ENCODE measurements at places on chromosomes 16 and 17.

GRCh38 chr17:16976725-16977550, 5.0 kb upstream of the TNFRSF13B start:
- DNase-seq = no peak

DNA sequence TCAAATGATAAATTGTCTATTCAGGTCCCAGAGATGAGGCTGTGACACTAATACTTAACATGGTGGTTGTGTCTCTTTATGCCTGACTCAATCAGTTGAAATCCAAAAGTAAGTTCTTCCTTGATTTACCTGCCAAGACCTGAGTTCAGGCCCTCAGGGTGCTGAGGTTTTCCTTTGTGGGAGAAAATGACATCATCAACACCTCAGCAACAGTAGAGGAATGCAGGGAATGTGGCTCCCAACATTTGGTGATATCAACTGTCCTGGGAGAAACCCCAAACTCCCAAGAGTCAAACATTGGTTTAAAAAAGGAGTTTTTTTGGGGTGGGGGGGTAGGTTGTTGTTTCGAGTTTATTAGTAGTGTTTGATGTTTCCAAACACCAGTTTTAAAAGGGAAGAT, 14.7 kb downstream of the RNF43 start:
- DNase-seq = no peak

DNA sequence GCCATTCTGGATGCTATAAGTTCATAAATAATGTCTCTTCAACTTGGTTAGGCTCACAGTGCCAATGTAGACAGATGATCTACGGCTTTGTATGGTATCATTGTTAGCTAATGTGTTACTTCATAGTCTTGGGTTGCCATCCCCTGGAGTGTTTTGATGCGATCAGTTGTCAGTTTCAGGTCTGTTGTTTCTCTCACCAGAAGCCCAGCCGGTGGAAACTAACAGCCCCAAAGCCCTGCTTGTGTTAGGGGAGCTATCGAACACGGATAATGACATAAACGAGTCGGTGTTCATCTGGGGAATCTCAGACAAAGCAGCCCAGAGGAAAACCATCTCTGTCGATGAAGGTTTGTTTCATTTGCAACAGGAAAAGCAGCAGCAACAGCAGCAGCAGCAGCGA, 107.4 kb upstream of the ANKFN1 start:
- DNase-seq = no peak

GRCh38 chr17:56300144-56300543, 146.9 kb downstream of the ANKFN1 start:
- DNase-seq = no peak

DNA sequence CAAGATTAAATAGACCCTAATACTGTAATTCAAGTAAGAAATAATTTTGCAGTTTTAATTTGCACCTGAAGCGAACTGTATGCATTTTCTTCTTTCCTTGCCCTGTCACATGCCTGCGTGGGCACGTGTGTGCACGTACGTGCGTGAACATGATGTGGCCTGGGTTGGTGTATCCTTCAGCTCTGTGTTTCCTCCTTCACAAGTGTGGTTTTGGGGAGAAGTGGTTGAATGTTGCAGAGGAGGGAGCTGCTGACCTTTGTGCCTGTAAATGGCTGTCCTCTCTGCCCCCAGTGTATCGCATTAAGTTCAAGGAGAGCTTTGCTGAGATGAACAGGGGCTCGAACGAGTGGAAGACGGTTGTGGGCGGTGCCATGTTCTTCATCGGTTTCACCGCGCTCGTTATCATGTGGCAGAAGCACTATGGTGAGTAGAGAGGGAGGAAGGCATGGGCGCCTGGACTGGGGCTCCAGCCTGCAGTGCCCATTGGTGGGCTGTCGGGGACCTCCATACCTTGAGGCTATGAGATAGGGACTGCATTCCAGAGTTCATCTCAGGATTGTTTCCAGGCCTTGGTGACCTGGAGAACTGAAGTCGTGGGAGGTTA, 6.0 kb downstream of the COX4I1 start:
- DNase-seq = no peak

DNA sequence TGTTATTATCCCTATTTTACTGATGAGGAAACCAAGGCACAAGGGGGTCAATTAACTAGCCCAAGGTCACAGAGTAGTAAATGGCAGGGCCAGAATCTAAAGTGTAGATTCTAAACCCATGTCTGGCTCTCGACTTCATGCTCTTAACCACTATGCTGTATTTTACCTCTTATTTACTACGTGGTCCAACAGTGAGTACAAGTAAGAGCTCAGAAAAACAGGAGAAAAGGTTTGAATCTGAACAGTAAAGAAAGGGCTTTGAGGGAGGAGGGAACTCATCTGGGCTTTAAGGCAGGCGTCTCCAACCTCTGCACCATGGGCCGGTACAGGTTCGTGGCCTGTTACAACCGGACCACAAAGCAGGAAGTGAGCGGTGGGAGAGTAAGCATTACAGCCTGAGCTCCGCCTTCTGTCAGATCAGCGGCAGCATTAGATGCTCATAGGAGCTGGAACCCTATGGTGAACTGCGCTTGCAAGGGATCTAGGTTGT, 62.9 kb downstream of the SMURF2 start:
- DNase-seq = no peak

DNA sequence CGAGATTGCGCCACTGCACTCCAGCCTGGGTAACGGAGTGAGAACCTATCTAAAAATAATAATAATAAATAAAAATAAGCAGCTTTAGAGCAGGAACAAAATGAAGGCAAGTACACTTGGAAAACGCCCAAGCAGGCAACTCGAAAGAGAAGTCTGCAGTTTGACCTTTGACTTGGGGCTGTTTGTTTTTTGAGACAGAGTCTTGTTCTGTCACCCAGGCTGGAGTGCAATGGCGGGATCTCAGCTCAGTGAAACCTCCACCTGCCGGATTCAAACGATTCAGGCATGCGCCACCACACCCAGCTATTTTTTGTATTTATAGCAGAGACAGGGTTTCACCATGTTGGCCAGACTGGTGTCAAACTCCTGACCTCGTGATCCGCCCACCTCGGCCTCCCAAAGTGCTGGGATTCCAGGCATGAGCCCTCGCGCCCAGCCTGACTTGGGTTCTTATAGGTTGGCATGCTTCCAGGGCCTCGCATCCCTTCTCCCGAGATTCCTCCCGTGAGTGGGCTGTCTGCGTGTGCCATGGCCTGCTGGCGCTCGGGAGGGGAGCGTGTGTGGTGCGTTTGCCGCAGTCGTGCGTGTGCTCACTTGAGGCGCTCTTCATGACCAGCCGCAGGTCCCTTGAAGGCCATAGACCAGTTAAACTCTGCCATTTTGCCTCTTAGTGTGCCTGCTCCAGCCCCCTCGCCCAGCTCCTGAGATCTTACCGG, 18.4 kb upstream of the UBE2I start:
- DNase-seq = no peak

- DNase-seq = no peak
Measured at GRCh38 chr17:17766077-17766743, 70.6 kb downstream of the SREBF1 start.

DNA sequence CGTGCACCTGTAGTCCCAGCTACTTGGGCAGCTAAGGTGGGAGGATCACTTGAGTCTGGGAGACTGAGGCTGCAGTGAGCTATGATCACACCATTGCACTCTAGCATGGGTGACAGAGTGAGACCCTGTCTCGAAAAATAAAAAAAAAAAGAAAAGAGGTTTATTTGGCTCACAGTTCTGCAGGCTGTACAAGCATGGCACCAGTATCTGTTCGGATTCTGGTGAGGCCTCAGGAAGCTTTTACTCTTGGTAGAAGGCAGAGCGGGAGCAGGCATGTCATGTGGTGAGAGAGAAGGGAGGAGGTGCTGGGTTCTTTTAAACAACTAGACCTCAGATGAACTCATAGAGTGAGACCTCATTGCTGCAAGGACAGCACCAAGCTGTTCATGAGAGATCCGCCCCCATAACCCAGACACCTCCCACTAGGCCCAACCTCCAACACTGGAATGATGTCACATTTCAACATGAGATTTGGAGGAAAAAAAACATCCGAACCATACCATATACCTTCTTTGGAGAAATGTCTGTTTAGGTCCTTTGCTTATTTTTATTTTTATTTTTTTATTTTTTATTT, 10.3 kb upstream of the RMI2 start:
- no peak for DNase-seq

DNA sequence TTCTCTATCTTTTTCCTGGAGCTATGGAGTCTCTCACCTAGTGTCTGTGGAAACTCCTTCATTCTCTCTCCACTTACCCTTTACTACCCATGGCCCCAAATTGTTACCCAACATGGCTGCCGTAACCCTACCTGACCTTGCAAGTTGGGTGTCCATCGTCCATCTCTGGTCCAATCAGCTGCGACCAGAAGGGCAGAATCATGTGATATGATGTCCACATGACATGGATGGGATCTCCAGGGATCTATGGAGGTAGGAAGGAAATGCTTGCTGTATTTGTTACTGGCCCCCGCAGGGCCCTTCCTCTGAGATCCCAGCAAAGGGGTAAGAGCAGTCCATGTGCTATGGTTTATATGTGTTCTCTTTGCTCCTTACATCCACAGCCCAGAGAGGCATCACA, 8.0 kb upstream of the DRC7 start:
- DNase-seq = no peak

DNA sequence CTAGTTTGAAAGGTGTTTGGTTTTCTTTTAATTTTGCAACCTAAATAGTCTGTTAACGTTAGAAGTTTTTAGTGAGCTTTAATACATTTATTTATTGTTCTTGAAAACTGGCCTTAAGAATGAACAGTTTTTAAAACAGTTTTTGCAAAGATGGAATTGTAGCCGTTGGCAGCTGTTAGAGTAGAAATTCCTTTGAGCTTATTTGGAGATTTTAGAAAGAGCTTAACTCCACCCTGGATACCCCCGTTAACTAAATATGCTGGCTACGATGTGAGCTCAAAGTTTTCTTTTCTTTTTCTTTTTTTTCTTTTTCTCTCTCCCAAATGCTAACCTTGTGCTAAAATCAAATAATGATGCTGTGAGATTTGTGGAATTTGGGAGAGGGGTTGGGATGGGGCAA, 75.2 kb downstream of the COX10 start:
- no peak for DNase-seq

DNA sequence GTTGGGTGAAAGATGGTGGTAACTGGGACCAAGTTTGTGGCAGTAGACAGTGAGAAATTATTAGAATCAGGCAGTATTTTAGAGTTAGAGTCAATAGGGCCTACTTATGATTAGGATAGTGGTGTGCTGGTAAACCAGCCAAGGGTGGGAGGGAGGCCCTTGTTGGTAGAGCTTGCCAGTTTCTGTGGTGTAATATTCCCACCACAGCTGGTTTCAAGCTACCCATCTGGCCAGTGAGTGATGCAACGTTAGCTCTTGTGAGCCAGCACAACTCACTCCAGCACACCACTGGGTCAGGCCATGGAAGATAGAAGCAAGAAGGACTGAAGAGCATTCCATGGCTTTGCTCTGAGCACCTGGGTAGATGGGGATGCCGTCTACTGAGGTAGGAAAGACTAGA, 34.9 kb downstream of the GNAO1 start:
- no peak for DNase-seq

- no peak for DNase-seq
Measured at GRCh38 chr16:69477546-69477945, 53.1 kb downstream of the CYB5B start.

- DNase-seq = no peak
Measured at GRCh38 chr17:72901083-72901482, 191.4 kb downstream of the SLC39A11 start.

GRCh38 chr17:68239632-68240366, 8.0 kb upstream of the AMZ2 start:
- DNase-seq = no peak

- DNase-seq = no peak
Measured at GRCh38 chr17:1022278-1023024, 25.5 kb downstream of the TIMM22 start.

GRCh38 chr16:83138976-83139690, 512.4 kb downstream of the CDH13 start:
- DNase-seq = no peak

DNA sequence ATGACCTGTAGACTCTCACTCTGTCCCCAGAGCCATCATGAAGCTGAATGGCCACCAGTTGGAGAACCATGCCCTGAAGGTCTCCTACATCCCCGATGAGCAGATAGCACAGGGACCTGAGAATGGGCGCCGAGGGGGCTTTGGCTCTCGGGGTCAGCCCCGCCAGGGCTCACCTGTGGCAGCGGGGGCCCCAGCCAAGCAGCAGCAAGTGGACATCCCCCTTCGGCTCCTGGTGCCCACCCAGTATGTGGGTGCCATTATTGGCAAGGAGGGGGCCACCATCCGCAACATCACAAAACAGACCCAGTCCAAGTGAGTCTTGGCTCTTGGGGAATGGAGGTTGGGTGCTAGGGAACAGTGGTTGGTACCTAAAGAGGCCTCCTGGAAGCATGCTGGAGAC, 41.0 kb downstream of the IGF2BP1 start:
- no peak for DNase-seq

GRCh38 chr17:42135664-42136653, 13.4 kb downstream of the HSPB9 start:
- no peak for DNase-seq

DNA sequence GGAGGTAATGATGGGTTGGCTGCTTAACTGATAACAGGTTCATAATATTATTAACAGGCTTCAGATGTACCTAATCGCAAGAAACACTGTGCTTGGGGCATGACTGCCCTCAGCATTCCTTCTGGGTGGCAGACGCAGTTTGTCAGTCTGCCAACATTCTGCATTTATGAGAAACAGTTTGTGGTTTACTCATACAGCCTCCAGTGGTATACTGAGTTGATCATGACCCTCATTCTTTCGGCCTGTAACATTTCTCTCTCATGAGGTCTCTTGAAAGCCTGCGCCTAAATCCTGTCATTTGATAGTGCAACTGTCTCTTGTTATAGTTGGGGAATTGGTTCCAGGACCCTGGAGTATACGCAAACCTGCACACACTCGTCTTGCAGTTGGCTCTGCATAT, 4.9 kb upstream of the RUSF1 start:
- DNase-seq = no peak

Data from NCI-H1436 treated with DMSO at 0.1 percent for 48 hours (cell line).